ENCODE measurements at places on chromosomes 6 and 20.

DNA sequence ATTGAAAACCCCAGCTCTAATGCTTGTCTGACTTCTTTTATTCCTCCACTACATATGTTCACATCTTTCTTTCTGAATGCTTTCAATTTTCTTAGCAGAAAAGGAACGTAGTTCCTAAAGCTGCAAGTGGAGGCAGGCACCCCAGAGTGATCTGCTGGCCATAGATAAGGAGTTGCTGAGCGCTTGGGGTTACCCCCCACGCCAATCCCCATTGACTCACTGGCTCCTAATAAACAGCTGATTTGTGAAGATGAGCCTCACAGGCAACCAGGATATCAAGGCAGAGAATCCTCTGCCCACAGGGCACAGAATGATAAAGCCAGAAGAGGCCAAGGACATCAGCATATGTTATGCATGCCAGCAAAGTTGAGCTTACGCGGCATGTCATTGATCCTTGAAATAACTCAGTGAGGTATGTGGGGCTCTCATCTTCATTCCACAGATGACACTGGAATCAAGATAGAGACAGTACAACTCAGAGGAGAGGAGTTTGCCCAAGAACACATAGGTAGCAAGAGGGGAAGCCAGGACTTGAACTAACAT is 129.1 kb upstream of the PTPRT start:
- DNase-seq = no peak

DNA sequence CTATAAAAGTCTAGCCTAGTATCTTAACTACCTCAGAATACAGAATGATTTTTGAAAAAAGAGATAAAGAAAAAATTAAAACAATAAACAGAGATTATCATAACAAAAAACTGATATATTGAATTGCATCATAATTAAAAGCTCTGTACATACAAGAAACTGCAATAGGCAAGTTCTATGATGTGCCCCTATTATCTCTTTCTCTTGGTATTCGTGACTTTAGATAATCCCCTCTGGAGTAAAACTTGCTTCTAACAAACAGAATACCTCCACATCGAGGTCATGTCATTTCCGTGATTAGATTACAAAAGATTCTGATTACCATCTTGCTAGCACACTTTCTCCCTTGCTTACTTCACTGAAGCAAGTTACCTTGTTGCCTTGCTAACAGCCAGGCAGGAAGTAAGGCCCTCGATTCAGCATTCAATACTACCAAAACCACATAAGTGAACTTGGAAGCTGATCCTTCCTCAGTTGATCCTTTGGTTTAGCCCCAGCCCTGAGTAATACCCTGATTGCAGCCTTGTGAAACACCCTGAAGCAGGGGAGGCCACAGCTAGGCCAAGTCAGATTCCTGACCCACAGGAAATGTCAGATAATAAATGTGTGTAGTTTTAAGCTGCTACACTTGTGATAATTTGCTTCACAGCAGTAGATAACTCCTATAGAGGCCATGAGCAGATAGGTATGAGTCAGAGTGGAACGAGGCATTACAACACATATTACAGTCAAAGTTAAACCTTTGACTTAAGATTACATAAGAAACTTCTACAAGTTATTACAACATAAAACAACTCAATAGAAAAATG is 53.7 kb upstream of the TMX4 start:
- DNase-seq = no peak

- peak; percentile 16 for DNase-seq
Observed at GRCh38 chr6:108407904-108408827, 113.3 kb downstream of the AFG1L start.

DNA sequence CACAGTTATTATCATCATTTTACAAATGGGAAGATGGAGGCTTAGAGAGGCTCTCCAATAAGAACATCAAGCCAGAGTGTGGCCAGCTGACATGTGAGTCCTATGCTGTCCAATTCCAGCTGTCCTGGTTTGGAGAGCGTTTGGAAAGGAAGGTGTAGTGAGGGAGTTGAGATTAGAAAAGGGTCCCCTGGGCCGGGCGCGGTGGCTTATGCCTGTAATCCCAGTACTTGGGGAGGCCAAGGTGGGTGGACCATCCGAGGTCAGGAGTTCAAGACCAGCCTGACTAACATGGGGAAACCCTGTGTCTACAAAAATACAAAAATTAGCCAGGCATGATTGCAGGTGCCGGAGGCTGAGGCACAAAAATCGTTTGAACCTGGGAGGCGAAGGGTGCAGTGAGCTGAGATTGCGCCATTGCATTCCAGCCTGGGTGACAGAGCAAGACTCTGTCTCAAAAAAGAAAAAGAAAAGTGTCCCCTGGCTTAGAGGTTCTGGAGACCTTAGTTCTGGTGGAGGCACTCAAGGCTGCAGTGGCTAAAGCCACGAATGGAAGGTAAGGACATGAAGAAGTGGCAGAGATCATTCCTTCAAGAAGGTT is 22.1 kb upstream of the OVOL2 start:
- no peak for DNase-seq

DNA sequence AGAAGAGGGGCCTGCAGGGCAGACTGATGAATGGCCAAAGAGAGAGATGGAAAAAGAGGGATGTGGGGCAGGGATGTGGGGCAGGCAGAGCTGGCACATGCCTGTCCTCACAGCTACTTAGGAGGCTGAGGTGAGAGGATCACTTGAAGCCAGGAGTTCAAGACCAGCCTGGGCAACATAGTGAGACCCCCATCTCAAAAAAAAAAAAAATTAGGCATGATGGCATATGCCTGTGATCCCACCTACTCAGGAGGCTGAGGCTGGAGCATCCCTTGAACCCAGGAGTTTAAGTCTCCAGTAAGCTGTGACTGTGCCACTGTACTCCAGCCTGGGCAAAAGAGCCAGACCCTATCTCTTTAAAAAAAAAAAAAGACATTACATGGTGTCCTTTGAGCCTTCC is 34.8 kb downstream of the RNF8 start:
- no peak for DNase-seq

GRCh38 chr6:118522422-118522821 is 25.7 kb upstream of the PLN start:
- no peak for DNase-seq

DNA sequence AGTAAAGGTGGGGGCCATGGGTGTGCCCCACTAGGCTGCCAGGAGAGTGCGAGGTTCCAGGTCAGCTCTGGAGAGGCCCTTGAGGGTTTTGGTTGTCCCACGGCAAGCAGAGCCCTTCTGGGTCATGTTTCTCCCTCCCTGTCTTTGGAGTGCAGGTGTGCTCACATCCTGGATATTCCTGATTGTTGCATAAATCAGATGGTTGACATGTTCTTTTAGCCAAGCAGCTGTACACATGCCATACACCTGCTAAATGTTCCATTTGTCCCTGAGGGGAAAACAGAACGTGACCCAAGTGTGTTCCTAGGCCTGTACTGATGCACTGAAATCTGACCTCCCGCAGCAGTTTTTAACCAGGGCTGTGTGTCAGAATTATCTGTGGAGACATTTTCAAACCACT is 77.5 kb upstream of the BEND3 start:
- DNase-seq = no peak

- DNase-seq = no peak
Observed at GRCh38 chr6:31362751-31363150, 5.8 kb upstream of the HLA-B start.

DNA sequence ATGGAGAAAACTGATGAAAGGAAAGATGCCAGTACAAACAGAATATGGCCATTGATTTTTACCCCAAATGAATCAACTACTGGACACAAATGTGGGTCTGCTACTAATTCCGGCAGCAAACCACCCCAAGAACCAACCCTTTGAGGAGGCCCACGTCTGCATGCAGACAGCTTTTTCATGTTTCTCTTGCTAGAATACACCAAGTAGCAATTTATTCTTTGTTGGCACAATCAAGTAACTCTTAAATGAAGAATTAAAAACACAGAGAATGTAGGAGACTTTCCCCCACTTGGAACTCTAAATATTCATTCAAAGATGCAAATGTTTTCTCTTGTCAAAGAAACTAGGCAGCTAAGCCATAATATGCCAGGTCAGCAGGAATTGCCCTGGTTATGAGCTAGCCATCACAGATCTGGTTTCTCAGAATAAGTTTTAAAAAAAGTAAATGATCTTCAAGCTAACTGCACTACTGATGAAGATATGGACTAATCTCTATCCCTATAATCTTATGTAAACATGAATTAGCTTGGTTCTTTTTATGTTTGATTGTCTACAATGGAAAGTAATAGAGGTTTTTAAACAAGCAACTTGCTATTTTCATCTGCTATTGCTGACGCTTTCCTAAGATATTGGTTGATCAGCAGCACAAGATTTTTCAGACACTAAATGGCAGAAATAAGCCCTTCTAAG is 163.1 kb upstream of the THEMIS start:
- DNase-seq = no peak
